ENCODE measurements at places on chromosomes 4 and X.

DNA sequence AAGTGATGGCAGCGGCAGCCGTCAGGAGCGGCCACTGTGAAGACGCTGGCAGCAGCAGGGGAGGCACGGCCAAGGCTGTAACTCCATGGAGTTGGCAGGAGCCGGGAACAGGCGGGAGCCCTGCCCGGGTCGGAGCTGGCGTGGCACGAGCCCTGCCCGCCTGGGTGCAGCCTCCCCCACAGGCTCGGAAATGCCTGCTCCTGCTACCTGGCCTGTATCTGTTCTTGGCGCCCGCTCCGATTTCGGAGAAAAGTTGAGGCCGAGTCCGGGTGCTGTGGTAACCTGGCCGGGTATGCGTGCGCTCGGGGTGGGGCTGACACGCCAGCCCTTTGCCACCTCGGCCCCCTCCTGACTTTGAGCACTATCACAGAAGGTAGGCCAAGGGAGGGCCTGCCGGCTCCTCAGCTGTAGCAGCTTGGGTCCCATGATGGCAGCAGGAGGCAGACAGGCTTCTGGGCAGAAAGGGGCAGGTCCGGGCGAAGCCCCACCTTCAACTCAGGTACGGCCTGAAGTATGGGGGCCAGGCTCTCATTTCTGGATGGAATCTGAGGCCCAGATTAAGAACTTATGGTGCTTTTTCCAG lies 51.2 kb upstream of the SHISA3 start:
- DNase-seq: no peak

DNA sequence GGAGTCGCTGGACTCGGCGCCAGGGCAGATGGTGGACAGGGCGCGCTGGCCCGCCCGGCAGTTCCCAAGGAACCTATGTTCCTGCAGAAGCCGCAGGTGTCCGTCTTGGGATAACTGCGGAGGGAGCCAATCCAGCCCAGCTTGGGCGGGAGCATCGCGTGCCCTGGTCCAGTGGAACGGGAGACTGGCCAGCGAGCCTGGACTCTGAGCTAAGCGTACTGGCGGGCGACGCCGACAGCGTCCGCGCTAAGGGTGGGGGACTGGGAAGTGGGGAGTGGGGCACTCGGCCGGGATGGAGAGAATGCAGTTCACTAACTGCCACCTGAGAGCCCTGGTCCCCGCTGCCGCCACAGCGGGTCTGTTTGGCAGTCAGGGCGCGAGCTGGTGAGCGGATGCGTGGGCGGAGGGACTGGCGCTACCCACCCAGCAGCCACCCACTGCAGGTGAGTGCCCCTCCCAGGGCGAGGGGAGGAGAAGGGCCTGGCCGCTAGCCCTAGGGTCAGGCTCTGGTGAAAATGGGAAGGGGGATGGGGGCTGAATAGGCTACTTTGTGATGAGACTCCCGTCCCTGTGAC lies 1.3 kb upstream of the MAMLD1 start:
- peak; percentile 36 for DNase-seq

DNA sequence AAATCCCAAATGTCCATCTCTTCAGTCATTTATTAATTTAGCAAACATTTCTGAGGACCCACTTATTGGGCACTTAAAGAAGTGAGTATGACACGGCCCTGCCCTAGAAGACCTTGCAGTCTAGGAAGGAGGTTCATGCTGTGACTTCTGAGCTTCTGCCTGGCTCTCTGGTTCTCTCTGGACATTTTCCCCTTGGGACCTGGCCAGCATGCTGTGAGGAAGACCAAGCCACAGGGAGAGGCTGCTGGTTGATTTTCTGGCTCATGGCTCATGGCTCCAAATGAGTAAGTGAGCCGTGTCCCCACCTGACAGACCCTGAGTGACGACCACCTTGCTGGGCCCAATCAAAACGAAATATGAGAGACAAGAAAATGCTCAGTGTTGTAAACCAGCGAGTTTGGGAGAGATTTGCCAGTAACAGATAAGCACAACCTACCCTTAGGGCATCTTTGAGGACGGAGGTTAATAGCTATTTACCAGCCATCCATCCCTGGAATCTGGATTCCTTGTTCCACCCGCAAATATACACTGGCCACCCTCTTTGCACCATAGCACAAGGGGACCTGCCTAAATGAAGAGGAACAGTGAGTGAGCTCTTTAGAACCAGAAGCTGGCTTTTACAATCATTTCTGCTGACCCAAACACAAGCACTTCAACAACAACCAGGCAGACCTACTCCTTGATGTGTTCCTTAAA lies 876 bp downstream of the MPP1 start:
- no peak for DNase-seq

DNA sequence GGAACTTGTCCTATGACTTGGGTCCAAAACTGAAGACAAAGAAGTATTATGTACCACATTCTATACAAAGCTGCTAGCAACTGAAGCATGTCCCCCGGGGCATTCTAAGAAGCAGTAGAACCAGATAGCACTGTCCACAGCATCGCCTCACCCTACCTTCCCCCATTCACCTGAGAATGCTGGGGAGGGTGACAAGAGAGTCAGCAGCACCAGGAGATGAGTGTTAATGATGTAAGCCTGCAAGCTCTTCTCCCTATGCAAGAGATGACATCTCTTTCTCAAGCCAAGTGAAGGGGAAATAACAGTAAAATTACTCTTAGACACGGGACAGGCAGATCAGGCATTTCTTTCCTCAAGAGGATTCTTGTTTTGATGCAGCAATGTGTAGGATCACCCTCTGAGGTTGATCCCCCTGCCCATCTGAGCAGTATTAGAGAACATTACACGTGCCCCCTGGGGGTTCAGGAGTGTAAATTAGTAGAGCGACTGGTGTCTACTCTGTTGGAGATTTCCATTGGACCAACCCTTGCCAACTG lies 13.9 kb upstream of the TLR1 start:
- no peak for DNase-seq

DNA sequence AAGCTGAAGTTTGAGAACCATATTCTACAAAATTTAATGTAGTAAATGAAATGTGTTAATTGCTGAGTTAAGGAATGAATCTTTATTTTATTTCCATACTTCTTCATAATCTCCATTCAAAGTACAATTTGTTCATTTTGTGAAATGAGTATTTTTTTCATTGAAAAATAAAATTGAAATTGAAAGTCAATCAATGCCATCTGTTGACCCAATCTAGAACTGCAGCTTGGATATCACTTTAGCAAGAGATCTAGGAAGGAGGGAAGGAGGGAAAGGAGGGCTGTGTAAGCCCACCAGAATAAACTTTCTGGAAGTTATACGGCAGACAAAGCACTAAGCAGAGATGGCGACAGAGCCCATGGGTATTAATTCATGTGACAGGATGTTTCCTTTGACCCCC lies 128.4 kb downstream of the ZMAT1 start:
- peak; percentile 4 for DNase-seq

GRCh38 chrX:123081776-123082175 lies 102.3 kb upstream of the GRIA3 start:
- no peak for DNase-seq

- peak; percentile 27 for DNase-seq
Observed at GRCh38 chrX:43644124-43644701, 11.9 kb upstream of the MAOA start.

DNA sequence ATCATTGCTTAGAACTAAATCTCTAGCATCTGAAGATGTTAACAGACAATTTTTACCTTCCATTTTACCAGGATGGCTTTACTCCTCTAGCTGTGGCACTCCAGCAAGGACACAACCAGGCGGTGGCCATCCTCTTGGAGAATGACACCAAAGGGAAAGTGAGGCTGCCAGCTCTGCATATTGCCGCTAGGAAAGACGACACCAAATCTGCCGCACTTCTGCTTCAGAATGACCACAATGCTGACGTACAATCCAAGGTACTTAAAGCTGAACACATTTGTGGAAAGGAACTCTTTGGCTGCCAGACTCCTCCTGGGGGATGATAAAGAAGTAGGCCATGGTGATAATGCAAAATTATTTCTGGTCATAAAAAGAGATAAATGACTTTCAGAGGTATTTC lies 187.5 kb downstream of the ANK2 start:
- no peak for DNase-seq

GRCh38 chrX:71222929-71223328 lies at the start of gene GJB1:
Gene GJB1, plus strand, starts transcription at chrX:71223224. Its CDS starts 484 bp downstream, at chrX:71223708.
- DNase-seq: no peak

- no peak for DNase-seq
Observed at GRCh38 chr4:144203155-144203554, 62.6 kb upstream of the GYPA start.

DNA sequence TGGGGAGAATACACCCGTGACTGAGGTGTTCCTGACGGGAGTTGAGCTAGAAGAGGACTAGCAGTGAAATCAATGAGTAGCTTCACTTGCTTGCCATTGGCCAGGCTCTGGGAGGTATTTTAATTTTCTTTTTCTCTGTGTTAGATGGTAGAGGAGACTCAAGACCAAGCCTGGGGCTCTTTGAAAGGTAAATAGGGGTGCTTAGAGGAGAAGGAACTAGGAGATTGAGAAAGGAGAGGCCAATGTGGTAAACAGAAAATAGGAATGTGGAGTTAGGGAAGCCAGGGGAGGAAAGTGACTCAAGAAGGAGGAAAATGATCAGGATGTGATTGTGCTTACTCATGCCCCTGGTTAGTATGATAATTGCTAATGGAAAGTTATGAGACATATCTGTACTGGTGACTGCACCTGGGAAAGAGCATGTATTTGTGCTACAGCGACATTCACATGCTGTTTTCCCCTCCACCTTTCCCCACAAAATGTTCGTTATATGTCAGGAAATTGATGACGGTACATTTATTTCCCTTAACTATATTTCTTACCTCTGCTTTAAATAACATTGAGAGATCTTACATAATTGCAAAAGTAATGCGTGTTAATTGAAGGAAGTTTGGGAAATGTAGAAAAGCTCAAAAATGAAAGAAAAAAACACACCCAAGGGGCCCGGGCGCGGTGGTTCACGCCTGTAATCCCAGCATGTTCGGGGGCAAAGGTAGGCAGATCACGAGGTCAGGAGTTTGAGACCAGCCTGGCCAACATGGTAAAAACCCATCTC lies 16.9 kb upstream of the LRBA start:
- DNase-seq: no peak

DNA sequence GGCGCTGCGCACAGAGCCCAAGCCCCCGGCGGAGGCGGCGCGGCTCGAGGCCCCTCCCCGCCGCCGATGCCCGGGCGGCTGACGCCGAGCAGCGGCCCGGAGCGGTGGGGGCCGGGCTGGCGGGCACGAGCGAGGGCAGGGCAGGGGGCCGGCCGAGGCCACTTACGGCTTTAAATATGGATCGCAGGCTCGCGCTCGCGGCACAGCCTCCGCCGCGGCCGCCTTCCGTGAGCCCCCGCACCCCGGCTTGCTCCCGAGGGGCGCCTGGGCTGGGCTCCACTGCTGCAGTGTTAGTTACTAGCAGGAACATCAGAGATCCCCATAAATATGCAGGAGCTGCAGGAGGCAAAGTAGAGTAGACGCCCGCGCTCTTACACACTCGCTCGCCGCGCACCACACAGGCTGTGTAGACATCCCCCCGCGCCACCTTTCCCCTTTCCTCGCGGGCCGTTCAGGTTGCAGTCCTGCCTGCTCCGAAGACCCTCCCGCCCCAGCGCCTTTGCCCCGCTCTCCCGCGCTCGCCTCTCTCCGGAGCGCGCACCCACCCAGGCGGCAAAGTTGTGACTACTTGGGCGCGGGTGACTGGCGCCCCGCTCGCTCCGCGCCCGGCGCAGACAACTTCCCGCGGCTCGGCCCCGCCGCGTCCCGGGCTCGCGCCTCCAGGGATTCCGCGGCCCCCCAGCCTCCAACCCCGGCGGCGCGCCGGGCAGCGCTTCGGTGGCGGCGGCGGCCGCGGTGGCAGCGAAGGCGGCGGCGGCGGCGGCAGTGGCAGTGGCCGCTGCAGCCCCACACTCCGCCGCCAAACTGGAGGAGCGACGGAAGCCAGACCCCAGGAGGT lies 152.0 kb upstream of the SLC4A4 start:
- peak; percentile 84 for DNase-seq

GRCh38 chr4:82899374-82900065 lies 1.0 kb upstream of the THAP9 start:
- peak; percentile 15 for DNase-seq

DNA sequence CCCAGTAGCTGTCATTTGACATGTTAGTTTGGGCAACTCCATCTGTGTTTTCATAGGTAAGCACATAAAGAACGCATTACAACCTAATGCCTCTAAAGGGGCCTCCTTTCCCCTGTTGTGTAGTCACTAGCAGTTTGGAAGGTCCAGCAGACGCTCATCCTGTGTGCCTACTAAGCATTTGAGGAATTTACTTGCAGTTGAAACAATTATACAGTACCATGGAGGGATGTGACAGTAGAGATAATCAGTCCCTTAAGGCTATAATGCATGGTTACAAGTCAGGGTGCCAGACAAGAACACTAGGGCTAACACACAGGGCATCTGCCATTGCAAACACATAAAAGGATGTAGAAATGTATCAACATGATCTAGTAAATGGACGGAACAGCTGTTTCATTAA lies 138.3 kb downstream of the PCDH10 start:
- DNase-seq: no peak

DNA sequence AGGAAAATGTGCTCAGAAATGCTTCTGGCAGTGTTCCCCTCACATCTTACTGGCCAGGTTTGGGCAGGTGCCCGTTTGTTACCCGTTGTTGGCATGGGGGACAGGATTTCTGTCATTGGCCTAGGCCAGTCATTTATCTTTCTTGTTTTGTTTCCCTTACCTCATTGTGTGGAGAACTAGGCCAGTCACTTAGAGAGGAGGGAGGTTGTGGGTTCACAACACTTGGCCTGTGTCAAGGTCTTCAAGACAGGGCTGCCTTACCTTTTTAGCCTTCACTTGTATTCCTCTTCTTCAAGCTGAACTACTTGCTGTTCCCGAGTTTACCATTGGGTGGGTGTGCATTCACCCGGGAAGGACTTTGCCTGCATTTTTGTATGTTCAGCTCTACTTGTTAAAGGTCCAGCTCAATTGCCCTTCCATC lies 17.7 kb downstream of the SNX25 start:
- no peak for DNase-seq

GRCh38 chr4:151486168-151486567 lies 77.2 kb downstream of the FHIP1A start:
- no peak for DNase-seq

DNA sequence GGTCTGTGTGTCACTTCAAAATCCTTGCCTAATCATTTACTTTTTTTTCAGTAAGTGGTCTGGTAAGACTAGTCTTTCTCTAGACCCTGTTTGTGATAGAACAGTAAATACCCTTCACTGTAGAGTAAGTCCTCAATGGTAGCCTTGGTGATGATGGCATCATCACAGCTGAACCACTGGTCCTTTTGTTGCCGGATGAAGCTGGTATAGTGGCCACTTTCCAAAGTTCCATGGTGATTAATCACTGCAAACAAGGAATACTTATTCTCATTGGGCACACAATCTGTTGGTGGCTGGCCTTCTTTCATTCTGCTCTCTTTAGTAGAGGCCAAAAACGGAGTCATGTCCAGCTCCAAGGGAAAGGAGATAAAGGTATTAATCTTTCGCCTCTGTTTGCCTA lies 2.9 kb downstream of the USP51 start:
- no peak for DNase-seq

- no peak for DNase-seq
Observed at GRCh38 chr4:150479657-150480056, 102.3 kb upstream of the MAB21L2 start.

- no peak for DNase-seq
Observed at GRCh38 chrX:1398431-1399340, 6.8 kb upstream of the SLC25A6 start.

- DNase-seq: no peak
Observed at GRCh38 chr4:39466747-39467146, 7.9 kb downstream of the LIAS start.
